ENCODE measurements at places on chromosomes 12 and 14. TPM values are rescaled to one million over a fixed set of nuclear protein-coding genes. Genes with fewer than 3 reads are reported as not detected.
A peak's percentile ranks its signal among the peaks of the same experiment; 100 is the strongest.

DNA sequence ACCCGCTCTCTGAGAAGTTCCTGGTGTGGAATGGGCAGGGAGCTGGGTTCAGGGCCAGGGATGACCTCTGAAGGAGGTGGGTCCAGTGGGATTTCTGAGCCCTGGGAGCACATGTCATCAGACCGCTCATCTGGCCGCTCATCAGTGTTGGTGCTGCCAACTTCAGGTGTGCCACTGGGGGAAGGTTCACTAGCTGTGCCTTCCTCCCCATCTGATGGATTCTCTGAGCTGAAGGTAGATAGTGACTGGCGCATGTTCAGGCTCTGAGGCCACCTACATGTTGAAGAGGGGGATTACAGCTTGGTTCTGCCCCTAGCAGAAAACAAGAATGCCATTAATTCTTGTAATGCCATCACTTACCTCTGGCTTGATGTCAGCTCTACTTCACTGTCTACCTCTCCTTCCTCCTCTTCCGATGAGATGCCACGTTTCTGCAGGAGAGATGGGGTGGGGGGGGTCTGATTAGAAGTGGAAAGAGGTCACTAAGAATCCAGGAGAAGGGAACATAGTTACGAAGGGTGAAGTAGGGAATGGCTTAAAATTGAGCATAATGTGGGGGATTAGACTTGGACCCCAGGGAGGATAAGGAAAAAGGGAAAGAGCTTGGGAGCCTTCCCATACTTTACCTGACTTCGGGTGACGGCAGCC, 17.2 kb downstream of the MAP3K12 start:
- H3K36me3 ChIP-seq = peaks cover 82% of the 10 kb centered on the region
- no peaks in the 10 kb centered on the region for H3K27me3 ChIP-seq
- peak; percentile 50 for DNase-seq
- no peak overlapping the region for H3K4me3 ChIP-seq
- peaks cover 13% of the 10 kb centered on the region for H3K4me1 ChIP-seq

- no peak overlapping the region for H3K4me3 ChIP-seq
- H3K4me1 ChIP-seq = no peaks in the 10 kb centered on the region
- no peak overlapping the region for H3K27ac ChIP-seq
Measured at GRCh38 chr12:89267404-89267803, 84.9 kb downstream of the DUSP6 start.

The PCBP2 gene
- 943 TPM for total RNA-seq

The SDSL gene
- 1.0 TPM for total RNA-seq

The FLRT2 gene
- not detected for total RNA-seq

The PTGER2 gene
- 55.3 TPM for total RNA-seq

The KCNK10 gene
- total RNA-seq = not detected

The OTOGL gene
- total RNA-seq = not detected

Data from natural killer cell (primary cell).